Esophagus mucosa (tissue), 1 donor: ENCODE measurements at places on chromosomes 6 and 20.

GRCh38 chr6:44701637-44702101 lies 314.2 kb downstream of the CDC5L start:
- no peak for ATAC-seq

- peak; percentile 18 for ATAC-seq
These were observed 27.9 kb upstream of the MAP3K4 start for GRCh38 chr6:160963651-160964050.

DNA sequence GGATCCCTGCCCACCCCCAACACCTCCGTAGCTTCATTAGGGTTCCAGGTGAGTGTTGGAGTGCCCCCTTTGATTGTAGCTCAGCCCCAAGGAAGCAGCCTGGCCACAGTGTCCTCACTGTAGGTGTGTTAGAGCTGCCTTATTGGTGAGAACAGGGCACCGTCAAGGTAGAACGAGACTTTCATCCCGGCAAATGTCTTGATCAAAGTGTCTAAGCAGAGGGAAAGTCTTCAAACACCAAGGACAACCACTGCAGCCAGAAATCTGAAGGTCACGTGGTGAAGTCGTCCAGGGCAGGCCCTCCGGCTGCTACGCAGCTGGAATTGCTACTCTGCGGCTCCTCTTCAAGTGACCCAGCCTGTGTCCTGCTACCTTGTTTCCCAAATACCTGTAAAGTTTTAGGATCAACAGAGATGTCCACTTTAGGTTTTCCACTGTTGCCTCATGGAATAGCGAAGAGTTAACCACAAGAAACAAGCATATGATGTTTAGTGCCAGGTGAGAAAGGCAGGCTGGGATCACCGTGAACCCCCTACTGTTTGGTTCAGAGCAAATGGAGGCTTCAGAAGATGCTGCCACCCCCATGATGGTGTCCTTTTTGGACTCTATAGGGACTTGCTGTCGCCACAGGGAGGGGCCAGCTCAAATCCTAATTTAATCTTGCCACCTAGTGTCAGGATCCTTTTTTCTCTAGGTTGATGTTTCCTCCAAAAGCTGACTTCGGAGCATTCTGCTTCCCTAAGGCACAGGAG lies 1.7 kb upstream of the DLL1 start:
- no peak for ATAC-seq

- ATAC-seq: peak; percentile 23
These were observed at the start of gene AKAP12 for GRCh38 chr6:151239603-151240035. AKAP12 (plus strand) TSS chr6:151239967; CDS start chr6:151240563, 596 bp downstream.
